ENCODE measurements at places on chromosomes 2 and 18.

DNA sequence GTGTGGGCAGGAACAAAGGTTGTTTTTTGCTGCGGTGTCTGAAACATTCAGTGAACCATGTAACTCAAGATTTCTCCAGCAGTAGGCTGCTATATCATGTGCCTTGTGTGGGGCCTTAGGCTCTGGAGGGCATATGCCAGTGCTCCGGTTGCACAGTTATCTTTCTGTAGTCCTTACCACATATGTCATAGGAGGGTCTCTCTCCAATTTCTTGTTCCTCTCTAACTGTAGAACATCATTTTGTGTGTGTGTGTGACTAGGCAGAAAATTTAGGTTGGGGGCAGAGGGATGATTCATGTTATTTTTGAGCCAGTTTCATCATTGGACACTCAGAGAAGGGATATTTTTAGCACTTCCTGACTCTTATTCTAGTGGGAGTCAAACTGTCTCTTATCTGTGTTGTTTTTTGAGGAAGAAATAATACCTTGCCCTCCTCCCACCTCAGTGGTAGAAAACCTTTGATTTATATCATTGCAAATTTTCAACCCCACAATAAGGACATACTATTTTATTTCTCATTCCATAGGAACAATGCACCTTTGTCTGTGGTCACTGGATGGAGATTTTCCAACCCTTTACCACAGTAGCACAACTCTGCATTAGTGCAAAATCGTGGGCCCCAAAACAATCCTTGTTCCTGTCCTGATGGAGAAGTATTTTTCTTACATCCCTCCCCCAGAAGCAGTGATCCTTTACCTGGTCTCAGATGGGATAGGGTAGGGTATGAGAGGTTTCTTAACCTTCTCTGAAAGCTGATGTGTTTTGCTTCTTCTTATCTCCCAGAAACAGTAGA is 113.9 kb downstream of the CCDC74A start:
- DNase-seq, result no peak

DNA sequence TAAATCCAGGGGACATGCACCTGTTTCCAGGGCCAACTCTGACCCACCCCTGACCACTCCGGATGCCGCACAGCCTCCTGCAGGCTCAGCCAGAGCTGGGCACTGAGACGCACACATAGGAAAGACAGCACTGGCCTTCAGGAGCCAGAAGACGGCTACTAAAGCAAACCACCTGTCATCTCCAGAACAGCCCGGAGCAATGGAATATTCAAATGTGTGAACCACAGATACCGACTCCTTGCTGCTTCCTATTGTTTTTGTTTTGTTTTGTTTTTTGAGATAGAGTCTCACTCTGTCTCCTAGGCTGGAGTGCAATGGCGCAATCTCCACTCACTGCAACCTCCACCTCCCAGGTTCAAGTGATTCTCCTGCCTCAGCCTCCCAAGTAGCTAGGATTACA is 94.0 kb downstream of the LAMA1 start:
- no peak for DNase-seq

DNA sequence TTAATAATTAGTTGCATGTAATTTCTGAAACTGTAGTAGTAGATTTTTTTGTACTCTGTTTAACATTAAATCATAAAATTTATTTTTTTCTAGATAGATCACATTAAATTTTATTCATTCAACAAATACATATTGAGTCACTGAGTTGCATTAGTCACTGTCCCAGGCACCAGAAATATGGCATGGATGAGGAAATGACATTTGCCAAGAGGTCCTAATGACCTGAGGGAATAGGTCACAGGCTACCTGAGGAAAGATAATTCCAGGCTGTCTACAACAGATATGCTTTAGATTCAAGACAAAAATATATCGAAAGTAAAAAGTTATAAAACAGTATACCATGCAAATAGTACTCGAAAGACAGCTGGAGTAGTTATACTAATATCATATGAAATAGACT is 852.4 kb upstream of the ACVR2A start:
- no peak for DNase-seq

- DNase-seq, result no peak
These were observed 267.7 kb downstream of the GLI2 start for GRCh38 chr2:121003391-121003790.

GRCh38 chr2:51595836-51596235 is 563.9 kb upstream of the NRXN1 start:
- DNase-seq, result no peak

- no peak for DNase-seq
These were observed 216.9 kb downstream of the UXS1 start for GRCh38 chr2:105977212-105977611.

DNA sequence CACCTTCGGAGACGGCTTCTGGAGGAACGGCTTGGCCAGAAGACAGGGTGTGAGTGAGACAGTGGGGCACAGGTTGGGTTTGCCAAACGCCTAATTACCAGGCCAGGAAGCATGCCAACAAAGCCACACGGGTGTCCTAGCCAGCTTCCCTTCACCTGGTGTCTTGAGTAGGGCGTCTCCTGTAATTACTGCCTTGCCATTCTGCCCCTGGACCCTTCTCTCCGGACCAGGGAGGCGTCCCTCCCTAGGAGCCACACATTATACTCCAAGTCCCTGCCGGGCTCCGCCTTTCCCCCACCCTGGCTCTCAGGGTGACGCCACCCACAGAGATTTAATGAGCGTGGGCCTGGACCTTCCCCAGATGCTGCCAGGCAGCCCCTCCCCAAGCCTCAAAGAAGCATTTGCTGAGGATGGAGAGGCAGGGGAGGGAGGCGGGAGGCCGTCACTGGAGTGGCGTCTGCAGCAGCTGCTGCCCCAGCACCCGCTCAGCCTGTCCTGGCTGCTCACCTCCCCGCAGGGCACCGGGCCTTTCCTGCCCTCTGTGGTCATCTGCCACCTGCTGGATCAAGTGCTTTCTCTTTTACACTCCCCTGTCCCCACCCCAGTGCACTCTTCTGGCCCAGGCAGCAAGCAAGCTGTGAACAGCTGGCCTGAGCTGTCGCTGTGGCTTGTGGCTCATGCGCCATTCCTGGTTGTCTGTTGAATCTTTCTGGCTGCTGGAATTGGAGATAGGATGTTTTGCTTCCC is 20.7 kb downstream of the FOSL2 start:
- no peak for DNase-seq
